ENCODE measurements at places on chromosomes 3 and 15. TPM values are rescaled to one million over a fixed set of nuclear protein-coding genes. Genes with fewer than 3 reads are reported as not detected.

Gene RTP1
- not detected for total RNA-seq

Gene CFAP100
- total RNA-seq: not detected

Gene CCR8
- not detected for total RNA-seq

Gene LRRC31
- total RNA-seq: not detected

- DNase-seq: no peak
These were observed 93.4 kb downstream of the KCNMB2 start for GRCh38 chr3:178629430-178630178.
